Fibroblast of the aortic adventitia (primary cell): ENCODE measurements at places on chromosomes 12 and 14. TPM values are rescaled to one million over a fixed set of nuclear protein-coding genes. Genes with fewer than 3 reads are reported as not detected.

- no peak for DNase-seq
These were observed 67.9 kb downstream of the BMP4 start for GRCh38 chr14:53888535-53889386.

DNA sequence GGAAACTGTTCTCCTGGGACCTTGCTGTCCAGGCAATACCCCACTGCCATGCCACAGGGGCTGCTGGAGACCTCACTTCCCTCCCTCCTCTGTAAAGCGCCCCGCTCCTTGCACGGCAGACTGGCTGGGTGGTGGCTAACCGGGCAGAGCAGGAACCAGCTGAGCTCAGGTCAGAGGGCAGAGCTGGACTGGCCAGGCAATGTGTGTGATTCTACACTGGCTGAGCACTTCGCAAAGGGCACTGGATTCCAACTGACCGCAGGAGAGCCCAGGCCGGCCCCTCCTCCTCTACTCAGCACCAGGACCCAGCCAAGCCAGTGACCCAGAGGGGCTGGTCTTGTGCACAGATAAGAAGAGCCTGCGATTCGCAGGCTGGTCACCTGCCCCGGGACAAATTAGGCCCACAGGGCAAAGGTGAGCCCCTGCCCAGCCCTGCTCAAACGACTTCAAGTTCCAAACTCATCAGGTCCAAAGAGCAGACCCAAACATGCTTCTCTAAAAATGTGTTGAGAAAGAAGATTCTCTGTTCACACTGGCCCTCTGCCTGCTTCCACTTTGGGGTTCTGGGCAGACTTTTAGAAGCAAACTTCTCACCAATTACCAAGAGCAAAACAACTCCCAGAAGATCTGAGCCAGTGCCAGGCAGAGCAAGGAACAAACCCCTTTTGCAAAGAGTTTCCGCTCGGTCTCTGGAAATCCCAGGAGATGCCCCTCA lies 54.9 kb upstream of the DIO3 start:
- DNase-seq, result no peak

GRCh38 chr12:51531284-51531977 lies 59.6 kb upstream of the SCN8A start:
- DNase-seq, result no peak

The GARIN6 gene
- not detected in 2 replicates for total RNA-seq

GRCh38 chr12:54933376-54933775 lies 51.2 kb downstream of the TESPA1 start:
- peak; percentile 44 for DNase-seq

The DTX1 gene
- total RNA-seq, result 0.16 TPM in 1 of 2 replicates, not detected in the other

- peak; percentile 52 for DNase-seq
These were observed 341.5 kb upstream of the DDHD1 start for GRCh38 chr14:53494587-53494986.

DNA sequence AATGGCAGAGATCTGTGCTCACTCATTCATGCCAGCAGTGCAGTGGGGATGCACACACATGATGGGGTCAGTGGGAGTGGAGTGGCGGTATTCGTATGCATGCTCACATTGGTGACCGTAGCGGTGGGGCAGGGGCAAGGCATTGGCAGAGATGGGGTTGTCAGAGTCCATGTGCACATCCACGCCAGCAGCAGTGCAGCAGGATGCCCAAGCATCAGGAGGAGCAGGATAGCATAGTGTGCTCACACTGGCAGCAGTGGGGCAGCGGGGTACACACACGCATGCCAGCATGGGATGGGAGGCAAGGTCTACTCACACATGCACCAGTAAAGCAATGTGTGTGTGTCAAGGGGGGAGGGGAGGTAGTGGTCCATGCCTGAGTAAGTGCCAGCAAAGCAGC lies 89.4 kb upstream of the GARIN6 start:
- DNase-seq, result no peak
